ENCODE measurements at places on chromosomes 16 and 17.

DNA sequence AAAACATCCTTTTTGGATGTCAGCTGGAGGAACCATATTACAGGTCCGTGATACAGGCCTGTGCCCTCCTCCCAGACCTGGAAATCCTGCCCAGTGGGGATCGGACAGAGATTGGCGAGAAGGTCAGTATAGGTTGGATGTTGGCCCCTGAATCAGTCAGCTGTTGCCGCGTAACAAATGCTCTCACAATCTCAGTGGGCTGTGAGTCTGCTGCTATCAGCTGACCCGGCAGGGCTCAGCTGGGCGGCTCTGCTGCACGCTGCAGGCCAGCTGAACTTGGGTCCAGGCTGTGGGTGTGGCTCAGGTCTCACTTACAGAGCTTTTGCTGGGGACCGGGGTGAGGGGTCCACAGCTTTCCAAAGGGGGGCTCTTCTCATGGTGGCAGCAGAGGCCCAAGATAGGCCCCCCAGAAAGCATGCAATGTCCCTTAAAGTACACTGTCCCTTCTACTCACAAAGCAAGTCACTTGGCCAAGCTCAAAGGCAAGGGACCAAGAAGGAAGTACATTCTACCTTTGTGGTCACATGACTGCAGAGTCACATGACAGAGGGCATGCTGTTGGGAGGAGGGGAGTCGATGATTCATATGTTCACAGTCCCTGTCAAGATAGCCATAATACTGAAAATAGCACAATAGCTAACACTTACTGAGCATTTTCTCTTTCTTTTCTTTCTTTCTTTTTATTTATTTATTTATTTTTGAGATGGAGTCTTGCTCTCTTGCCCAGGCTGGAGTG, 134.2 kb downstream of the ABCC1 start:
- DNase-seq: no peak

DNA sequence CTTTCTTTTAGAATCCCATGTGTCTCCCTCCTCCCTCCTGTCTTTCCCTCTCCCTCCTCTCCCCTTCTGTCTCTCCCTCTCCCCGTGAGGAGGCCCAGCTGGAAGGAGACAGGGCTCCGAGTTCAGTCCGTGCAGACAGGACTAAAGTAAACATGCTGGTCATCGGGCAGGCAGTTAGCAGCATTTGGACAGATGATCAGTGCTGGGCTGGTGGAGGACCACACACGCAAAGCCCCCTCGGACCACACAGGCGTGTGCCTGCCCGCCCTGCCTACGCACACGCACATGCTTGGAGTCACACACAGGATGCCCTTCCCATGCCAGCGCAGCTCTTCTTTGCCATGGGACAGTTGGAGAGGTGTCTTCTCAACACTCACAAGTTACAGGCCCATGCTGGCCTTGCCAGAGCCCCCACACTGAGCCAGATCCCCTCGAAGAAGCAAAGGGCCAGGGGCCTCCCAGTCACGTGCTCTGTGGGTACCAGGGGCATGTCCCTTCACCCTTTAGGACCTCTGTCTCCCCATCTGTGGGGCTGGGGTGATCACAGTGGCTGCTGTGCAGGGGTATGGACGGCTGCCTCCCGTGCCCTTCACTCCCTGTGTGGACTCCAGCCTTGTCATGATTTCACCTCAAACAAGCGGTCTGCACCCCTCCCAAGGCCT, 215.7 kb upstream of the FOXF1 start:
- DNase-seq: no peak

DNA sequence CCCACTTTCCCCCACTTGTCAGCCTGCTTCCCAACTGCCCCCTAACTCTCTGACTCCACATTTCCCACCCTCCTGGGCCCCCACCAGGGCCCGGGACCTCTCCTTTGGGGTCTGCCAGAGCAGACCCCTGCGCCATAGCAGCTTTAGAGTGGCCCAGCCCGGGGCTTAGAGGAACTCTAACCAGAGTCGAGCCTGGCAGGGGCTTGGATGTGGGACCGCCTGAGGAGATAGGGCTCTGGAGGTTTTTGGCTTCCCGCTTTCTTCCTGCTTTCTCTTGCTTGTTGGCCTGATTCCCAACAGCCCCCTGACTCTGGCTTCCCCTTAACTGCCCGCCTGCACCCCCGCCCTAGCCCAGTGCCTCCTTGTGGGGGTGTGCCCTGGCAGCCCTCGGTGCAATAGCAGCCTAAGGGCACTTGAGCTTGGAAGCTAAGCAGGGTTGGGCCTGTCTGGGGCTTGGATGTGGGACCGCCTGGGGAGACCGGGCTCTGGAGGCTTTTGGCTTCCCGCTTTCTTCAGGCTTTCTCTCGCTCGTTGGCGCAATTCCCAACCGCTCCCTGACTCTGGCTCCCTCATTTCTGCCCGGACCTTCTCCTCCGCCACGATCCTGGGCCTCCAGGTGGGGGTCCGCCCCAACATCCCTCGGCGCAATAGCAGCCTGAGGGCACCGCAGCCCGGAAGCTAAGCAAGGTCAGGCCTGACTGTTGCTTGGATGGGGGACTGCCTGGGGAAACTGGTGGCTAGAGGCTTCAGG, 2292.0 kb downstream of the TP53TG3F start:
- no peak for DNase-seq

DNA sequence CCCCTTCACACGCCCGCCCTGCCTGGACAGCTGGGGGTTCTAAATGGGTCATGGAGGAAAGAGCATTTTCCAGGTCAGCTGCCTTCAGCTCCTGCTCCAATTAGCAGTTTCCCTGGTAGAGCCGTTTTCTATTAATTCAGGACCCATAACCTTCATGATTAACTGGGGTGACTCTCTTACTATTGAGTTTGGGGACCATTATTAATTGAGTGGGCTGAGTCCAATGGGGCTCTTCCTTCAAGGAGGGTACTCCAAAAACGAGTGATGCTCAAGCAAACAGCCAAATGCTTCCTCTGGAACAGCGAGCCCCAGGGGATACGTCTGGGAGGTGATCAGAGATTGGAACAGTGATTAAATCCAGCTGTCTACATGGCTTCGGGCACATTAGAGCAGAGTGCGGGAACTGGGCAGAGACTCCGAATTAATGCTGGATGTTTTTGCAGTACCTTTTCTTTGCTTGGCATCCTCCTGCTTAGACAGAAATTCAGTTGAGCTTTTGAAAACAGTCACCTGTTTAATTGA, 68.1 kb upstream of the CACNG3 start:
- no peak for DNase-seq

- peak; percentile 81 for DNase-seq
Observed at GRCh38 chr16:67017810-67018488, 11.0 kb upstream of the CBFB start.

- no peak for DNase-seq
Observed at GRCh38 chr17:72717276-72717675, 375.2 kb downstream of the SLC39A11 start.

GRCh38 chr17:4332296-4332970, 34.0 kb downstream of the UBE2G1 start:
- no peak for DNase-seq

GRCh38 chr17:77861133-77861695, 97.3 kb upstream of the TNRC6C start:
- no peak for DNase-seq

DNA sequence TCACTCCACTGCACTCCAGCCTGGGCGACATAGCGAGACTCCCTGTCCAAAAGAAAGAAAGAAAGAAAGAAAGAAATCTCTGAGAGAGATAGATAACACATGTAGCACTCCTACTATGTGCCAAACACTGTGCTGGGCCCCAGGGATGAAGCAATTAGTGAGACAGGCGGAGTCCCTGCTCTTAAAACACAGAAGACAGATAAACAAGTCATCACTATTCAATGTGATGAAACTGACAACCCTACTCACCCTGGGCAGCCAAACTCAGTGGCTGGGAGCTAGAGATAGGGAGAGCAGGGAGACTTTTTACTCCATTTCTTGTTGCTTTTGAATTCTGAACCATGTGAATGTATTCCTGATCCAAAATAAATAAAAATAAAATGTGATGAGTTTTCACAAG, 35.2 kb upstream of the GOSR2 start:
- DNase-seq: no peak

GRCh38 chr17:46916211-46916610, 6.7 kb upstream of the GOSR2 start:
- DNase-seq: no peak

DNA sequence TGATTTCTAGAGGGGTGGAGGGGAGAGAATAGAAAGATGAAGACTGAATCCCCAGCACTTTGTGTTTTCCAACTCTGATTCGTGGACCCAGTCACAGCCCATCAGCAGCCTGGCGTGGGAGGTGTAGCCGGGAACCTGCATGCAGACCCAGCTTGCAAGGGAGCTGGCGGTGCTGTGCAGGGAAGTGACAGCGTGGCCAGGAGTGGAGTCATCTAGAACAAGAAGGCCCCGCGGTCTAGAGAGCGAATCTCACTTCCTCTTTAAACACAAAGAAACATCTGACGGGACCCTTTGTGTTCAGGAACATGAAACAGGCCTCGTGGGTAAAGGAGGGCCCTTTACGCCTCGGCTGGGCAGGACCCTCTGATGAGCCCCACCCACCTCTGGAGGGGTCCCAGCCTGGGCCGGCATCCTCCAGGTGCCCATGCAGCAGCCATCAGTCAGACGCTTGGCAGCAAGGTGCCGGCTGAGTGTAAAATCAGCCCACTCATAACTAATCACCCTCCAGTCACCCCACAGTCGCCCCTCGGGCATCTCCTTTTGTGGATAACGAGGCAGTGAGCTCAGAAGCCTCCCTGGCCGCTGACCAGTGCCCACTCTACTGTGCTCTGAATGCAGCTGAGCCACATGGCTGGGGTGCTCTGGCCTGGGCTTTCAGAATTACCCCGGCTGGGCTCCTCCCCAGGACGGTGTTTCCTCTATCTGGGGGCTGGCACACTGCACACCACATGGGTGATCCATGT, 4.4 kb downstream of the SNAI3 start:
- no peak for DNase-seq

- DNase-seq: no peak
Observed at GRCh38 chr16:65154321-65154720, 32.5 kb upstream of the CDH11 start.

GRCh38 chr17:76956846-76957540, 88.8 kb downstream of the MGAT5B start:
- no peak for DNase-seq

- DNase-seq: no peak
Observed at GRCh38 chr17:81550830-81551457, 1.2 kb downstream of the FAAP100 start.

DNA sequence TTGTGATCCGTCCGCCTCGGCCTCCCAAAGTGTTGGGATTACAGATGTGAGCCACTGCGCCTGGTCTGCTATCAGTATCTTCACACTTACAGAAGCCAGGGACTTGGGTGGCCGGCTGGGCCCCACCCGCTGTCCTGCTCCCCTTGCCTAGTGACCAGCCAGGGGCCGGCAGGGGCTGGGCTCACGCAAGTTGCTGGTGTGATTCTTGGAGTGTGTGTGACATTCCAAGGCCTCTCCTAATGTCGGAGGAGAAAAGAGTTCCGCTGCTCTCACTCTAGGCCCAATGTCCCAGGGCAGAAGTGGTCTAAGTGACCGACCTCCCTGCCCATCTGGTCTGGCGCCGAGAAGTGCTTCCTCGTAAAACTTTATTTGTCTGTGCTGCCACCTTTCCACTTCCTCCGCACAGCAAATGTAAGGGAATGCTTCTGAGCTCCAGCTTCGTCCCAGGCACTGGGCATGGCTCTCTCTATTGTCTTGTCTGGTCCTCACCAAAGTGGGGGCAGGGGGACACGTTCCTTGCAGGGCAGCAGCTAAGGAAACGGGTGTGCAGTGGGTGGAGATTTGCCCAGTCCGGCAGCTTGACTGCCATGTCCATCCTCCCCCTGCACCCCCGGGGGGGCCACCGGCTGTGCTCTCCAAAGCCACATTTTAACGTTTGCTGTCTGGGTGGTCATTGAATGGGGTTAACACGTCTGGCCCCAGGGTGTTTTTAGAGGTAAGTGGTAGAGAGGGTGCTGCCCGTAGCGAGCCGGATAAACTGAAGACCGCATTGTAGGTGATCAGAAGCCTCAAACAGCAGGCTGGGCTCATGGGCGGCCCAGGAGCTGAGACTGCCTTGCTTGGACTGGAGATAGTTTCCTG, 7.8 kb upstream of the GSE1 start:
- DNase-seq: no peak

DNA sequence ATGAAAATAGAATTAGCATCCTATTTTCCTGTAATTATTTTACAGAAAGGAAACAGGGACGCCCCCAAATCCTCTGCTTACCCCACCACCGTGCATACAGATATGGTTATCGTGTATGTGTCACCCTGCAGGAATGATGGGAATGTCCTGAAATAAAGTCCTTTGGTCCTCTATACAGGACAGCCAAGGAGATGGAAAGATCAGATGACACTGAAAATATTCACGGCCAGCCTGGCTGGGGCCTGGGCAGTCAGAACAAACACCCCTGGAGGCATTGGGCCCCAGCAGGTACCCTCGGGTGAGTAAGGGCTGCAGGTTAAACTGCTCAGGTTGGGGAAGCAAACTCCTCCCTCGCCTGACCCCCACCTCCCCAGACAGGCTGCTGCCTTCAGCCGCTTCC, 368.0 kb downstream of the FOXL1 start:
- no peak for DNase-seq

GRCh38 chr17:4657678-4658077, 16.2 kb upstream of the ALOX15 start:
- DNase-seq: no peak

DNA sequence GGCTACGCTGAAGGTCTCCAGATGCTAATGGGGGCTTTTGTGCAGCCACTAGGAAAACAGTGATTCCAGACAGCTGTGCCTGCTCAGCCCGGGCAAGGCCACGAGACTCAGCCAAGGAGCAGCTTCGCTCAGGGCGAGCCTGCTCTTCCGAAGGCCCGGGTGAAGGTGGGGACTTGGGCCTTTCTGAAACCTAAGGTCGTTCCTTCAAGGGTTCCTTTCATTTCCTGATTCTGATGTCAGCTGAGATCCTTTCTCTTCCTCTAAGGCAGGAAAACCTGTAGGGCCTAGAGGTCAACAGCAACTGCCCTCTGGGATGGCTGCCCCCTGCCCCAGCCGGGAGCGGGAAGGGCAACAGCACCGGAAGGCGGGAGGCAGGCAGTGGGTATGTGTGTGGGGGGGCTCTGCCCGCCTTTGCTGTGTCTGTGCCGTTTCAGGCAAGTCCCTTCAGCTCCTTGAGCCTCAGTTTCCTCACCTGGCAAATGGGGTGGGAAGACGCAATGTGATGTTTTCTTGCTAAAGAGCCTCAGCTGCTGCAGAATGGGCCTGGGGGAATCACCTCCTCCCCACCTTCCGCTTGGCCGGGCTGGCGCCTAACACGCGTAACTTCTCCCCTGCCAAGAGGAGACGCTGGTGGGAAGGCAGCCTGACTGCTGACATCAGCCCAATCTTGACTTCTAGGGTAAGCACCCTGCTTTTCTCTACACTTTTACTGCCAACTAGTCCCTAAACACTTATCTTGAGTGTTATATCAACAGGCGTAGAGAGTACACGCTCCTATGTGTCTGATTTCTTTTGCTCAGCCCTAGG, 32.8 kb downstream of the IRF8 start:
- no peak for DNase-seq

GRCh38 chr17:51365090-51365489, 104.7 kb downstream of the UTP18 start:
- DNase-seq: no peak

DNA sequence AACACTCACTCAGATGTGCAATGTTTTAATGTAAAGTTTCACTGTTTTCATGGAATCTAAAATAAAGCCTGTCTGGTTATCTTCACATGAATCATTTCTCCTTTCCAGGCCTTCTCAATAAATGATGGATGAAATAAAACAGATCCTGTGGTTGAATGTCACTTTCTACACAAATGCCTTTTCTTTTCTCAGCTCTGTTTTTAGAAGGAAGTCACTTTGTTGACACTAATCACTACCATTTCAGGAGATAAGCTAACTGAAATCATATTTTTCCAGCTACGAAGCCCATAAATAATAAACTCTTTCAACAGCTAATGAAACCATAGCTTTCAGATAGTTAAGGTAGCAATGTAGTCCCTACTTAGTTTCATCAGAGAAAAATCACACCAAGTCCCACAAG, 17.9 kb downstream of the NME2 start:
- no peak for DNase-seq

Data from right hindlimb (tissue), 1 donor.